Right ventricle myocardium inferior (tissue), 1 donor: ENCODE measurements at places on chromosomes 16 and 17. TPM values are rescaled to one million over a fixed set of nuclear protein-coding genes. Genes with fewer than 3 reads are reported as not detected.
A peak's percentile ranks its signal among the peaks of the same experiment; 100 is the strongest.

Gene TSEN54
- total RNA-seq, result 6.1 TPM

Gene SPATA22
- total RNA-seq, result 0.84 TPM

Gene ST6GALNAC2
- 5.7 TPM for total RNA-seq

Gene TNP2
- total RNA-seq, result not detected

Gene PMP22
- total RNA-seq, result 198 TPM

Gene MYOCD
- 37.6 TPM for total RNA-seq

Gene KRT38
- total RNA-seq, result not detected

Gene ZNF19
- 1.9 TPM for total RNA-seq

- DNase-seq, result no peak
These were observed 21.6 kb downstream of the EMC8 start for GRCh38 chr16:85777583-85778310.

- DNase-seq, result no peak
These were observed 112.1 kb downstream of the BANP start for GRCh38 chr16:88063211-88063773.

DNA sequence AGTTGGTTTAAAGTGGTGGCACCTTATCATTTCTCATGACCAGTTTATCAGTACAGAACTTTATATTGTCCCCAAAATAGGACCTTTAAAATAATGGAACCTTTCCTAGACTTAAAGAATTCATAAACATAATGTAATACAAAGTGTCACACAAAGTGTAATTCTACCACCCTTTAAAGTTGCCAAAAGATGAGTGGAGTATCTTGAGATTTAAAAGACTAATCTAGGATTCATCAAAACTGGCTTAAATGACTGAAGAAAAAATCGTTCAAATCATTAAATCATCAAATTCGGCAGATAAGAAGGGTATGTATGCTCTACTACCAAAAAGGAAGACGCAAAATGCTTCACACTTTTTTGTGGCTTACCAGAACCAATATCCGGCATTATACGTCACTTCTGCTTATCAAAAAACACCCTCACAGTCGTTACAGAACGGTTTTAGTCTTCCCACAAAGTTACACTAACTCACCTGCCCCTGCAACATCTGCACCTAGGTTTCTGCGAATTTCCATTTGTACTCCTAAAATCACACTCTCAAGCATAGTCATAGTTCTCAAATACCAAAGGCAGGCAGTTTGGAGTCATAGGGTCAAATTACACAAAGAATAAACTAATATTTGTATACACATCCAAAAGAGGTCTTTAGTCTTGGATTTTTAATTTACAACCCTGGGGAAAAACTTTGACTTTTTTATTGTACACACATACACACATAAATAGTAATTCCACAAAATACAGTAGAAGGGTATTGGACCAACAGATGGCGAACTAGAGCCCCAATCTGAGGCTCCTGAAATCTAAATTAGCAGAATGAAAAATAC is 1.4 kb upstream of the KANSL1 start:
- DNase-seq, result no peak

- DNase-seq, result no peak
These were observed 4.6 kb downstream of the IFT20 start for GRCh38 chr17:28330671-28331070.

GRCh38 chr17:45008216-45008615 is 40.1 kb upstream of the C1QL1 start:
- DNase-seq, result no peak

- peak; percentile 81 for DNase-seq
These were observed 86.0 kb downstream of the IRF8 start for GRCh38 chr16:85984947-85985451.

GRCh38 chr17:10845388-10845751 is 7.5 kb upstream of the PIRT start:
- DNase-seq, result no peak

GRCh38 chr17:75249564-75249963 is 11.8 kb downstream of the GGA3 start:
- no peak for DNase-seq

DNA sequence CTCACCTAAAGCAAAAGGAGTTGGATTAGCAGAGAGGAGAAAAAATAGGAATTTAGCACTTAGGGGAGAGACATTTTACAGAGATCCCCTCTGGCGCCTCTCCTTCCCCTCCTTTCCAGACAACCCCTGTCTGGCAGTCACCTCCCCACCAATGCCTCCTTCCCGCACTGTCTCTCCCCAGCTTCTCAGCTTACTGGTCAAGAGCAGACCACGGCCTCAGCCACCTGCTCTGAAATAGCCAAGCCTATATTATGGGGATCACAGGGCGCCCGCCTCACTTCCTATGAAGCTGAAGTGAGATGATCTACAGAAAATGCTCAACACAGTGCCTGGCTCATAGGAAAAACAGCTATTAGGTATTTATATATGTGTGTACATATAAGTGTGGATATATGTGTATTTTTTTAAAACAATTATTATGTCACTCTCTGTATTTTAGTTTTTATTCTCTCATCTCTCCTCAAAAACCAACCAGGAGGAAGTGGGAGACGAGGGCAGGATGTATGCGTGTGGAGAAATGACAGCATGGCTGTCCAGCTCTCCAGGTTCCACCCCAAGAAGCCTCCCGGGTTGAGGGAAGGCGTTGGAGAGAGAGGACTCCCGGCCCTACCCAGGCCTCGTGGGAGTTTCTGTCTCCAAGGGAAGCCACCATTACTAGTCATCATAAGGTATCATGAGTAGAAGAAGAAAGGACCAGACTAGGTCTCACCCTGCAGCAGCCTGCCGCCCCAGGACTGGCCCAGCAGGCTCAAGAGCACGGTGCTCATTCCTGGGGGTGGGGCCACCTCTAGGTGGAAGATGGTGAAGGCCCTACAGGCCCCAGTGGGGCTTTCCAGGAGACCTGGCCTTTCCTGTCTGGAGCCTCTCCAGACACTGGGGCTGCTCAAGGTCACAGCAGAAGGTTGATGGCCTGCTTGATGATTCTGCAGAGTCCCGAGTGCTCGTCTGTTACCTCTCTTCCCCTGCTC is 27.2 kb downstream of the MAP3K14 start:
- no peak for DNase-seq

- DNase-seq, result peak; percentile 85
These were observed 633 bp downstream of the CDR2 start for GRCh38 chr16:22373662-22374310.

DNA sequence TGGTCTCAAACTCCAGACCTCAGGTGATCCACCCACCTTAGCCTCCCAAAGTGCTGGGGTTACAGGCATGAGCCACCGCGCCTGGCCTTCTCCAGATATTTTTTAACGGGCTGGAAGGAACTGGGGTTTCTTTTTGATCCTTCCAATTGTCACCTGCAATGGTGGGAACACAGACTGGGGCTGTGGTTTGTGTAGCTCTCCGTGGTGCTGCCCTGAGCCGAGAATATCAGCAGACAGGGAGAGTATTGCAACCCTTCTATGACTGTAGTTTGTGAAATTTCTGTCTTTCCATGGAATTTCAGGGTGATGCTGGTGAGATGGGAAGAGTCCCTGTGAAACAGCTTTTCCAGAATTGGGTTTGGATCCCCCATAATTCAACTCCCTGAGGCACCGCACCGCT is 263.5 kb downstream of the ENGASE start:
- no peak for DNase-seq

DNA sequence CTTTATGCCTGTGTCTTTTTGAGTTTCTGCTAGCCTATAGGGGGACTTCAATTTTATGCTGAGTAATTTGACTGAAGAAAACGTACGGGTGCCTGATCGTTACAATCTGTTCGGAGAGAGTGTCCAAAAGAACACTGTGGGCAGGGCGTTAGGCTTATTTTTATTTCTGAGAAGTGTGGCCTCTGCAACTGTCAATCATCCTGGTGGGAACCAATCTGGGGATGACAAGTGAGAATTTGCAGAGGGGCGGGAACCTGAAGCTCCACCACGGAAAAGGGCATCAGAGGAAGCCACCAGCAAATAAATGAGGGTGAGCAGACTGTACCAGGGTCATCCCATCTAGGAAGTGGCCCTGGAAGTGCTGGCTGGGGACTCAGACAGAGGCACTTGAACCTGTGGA is 12.0 kb upstream of the CDYL2 start:
- no peak for DNase-seq

- DNase-seq, result no peak
These were observed 15.1 kb upstream of the LHX1 start for GRCh38 chr17:36922175-36922574.

DNA sequence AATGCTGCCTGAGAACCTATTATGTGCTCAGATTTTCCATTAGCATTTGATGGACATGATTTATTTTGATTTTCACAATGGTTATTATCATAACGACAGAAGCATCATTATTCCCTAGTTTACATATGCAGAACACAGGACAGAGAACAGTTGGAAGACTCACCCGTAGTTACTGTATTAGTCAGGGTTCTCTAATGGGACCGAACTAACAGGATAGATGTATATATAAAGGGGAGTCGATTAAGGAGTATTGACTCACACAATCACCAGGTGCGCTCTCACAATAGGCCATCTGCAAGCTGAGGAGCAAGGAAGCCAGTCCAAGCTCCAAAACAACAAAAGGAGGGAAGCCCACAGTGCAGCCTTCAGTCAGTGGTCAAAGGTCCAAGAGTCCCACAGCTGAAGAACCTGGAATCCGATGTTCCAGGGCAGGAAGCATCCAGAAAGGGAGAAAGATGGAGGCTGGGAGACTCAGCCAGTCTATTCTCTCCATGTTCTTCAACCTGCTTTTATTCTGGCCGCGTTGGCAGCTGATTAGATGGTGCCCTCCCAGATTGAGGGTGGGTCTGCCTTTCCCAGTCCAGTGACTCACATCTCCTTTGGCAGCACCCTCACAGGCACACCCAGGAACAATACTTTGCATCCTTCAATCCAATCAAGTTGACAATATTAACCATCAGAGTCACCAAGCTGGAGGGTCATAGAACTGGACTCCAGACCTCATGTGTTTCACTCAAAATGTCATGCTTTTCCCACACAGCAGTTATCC is 92.7 kb upstream of the XYLT1 start:
- DNase-seq, result no peak

DNA sequence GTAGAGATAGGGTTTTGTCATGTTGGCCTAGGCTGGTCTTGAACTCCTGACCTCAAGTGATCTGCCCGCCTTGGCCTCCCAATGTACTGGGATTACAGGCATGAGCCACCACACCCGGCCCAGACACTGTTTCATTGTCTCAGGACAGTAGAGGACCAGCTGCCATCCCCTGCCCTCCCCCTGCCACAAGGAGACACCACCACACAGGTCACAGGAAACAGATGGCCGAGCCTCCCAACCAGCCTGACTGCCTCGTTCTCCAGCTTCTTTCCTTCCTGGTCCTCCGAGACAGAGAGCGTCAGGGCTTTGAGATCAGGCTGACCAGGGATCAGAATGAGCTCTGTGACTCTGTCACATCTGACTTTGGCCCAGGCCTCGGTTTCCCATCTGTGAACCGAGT is 20.8 kb upstream of the RNPS1 start:
- no peak for DNase-seq

DNA sequence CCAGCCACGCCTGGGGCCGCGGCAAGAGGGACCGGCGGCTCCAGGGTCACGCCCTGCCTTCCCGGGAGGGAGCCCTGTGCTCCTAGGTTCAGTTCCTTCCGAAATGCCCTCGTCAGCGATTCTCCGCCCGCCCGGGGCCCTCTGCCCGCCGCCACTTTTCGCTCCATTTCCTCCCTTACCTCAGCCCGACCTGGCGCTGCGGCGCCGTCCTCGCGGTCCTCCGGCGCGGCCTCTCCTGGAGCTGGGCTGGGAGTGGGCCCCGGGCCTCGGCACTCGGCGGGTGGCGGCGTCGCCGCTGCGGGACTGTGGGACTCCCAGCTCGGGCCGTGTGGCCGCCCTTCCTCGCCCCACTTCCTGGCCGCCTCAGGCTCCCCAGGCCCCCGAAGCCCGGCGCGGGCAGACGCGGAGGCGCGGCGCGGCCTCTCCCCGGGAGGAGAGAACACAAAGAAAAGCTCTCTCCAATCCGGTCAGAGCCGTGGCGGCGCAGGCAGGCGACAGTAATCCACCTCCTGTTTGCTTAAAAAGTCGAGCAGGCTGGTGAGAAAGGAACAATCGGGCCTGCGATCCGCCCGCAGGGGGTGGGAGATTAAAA is 1.6 kb downstream of the BAHCC1 start:
- peak; percentile 83 for DNase-seq

DNA sequence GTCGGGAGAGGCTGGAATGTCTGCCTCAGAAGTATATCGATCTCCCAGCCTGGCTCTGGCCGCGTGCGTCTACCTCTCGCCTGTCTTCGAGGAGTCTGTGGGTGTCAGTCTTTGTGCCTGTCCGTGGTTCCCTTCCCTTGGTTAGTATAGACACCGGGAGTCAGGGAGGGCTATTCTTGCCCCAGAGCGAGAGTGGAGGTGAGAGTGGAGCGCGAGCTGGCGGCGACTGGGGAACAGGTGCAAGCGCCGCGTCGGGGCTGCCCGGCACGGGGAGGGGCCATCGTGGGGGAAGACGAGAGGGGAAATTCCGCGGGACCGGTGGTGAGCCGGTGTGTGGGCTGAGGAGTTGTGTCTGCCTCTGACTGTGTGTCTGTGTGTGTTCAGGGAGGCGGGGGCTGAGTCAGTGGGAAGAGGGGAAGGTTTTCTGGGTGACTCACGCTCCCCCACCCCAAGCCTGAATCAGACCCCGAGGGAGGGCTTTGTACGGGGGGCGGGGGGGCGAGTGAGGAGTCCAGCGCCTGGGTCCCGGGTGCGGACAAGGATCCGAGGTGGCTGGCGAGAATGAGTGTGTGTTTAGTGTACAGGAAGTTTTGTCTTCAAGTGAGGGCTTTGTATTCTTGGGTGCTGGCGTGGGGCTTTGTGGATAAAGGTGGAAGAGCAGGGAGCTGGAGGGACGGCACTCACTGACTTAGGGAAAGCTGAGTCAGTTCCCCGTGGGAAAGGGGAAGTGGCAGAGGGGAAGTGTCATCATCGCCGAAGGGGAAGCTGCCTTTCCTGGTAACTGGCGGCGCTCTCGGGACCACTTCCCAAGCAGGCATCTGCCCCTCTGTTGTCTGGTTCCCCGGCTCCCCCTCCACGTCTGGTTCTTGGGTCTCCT is 8.6 kb downstream of the KDM6B start:
- peak; percentile 90 for DNase-seq

GRCh38 chr17:57338257-57338914 is 82.1 kb downstream of the MSI2 start:
- no peak for DNase-seq

DNA sequence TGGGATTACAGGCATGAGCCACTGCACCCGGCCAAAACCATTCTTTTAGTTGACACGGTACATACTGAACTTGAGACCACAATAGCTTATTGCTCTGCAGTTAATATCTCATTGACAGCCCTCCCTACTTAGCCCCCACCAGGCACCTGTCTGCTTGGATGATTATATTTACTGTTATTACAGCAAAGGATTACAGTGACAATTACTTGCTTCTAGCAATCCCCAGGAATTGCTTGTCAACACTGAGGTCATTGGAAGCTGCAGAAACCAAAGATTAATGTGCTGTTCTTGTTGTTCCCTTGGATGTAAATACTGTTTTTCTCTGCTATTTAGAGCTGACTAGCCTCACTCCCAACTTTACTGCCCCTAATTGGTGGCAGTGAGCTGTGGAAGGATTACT is 211.2 kb downstream of the LGALS9B start:
- no peak for DNase-seq
